ENCODE measurements at places on chromosomes 12 and 14.

GRCh38 chr14:64645220-64645892 lies 58.9 kb upstream of the PLEKHG3 start:
- no peak for DNase-seq

GRCh38 chr12:116060764-116061163 lies 216.7 kb downstream of the MED13L start:
- DNase-seq = no peak

- peak; percentile 12 for DNase-seq
Observed at GRCh38 chr14:60327447-60328331, 78.7 kb downstream of the PPM1A start.

- DNase-seq = no peak
Observed at GRCh38 chr12:30930641-30931040, 4.1 kb downstream of the TSPAN11 start.

GRCh38 chr12:12689647-12690300 lies 6.2 kb downstream of the GPR19 start:
- no peak for DNase-seq

DNA sequence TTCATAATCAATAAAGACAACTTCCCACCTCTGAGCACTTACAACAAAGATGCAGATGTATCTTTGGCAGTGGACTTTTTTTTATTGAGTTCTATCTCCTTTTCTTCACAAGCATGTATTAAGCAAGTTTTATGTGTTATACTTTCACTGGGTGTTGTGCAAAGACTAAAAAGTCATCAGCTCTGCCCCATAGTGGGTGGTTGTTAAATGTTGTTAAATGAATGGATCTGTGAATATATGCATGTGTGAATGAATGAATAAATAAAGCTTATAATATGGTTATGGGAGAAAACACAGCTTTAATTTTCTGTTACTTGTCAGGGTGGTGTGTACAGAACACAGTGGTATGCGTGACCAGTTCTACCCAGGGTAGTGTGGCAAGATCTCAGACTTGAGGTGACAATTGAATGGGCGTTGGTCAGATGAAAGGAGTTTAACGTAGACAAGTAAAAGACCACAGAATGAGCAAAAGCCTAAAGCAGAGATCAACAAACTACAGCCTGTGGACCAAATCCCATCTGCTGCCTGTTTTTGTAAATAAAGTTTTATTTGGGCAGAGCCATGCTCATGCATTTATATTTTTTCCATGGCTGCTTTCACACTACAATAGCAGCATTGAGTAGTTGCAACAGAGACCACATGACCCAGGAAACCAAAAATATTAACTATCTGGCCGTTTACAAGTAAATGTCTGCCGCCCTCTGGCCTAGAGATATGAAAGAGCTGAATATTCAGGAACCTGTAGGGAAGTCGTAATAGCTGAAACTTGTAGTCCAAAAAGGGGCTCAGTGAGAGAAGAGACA lies 207.4 kb upstream of the EEA1 start:
- no peak for DNase-seq

All from stimulated activated CD4-positive, alpha-beta T cell treated with anti-CD3 and anti-CD28 coated beads, Interleukin-2, amount 100 ng/mL, for 48 hours (primary cell).